ENCODE measurements at places on chromosomes 16 and 17.
A peak's percentile ranks its signal among the peaks of the same experiment; 100 is the strongest.

DNA sequence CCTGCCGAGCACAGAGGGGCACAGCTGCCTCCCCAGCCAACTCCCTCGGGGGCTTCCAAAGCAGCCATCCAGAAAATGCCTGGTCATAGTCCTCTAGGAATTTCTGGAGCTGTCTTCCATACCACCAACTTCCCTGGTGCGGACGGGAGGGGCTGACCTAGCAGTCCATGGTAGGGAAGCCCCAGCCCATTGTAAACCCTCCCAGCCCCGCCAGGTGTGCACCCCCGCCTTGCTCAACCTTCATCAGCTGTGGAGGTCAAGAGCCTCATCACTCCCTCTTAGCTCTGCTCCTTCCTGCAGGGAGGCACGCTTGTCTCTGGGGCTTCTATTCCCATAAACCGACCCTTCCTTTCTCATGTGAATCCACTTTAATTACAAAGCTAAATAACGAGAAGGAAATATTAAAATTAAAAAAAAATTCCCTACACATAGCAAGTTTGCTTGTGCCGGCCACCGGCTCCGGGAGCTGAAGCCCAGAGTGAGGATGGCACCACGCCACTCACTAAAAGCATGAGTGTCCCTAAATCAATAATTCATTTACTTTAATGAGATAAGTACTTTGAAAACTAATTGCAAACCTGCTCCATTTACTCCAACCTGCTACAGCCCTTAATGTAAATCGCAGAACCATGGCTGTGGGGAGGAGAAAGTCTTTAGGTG is 181.4 kb downstream of the ENGASE start:
- H3K4me1 ChIP-seq = no peaks in the 10 kb centered on the region
- no peak overlapping the region for H3K4me3 ChIP-seq
- H3K27ac ChIP-seq = no peak overlapping the region
- peaks cover 65% of the 10 kb centered on the region for H3K27me3 ChIP-seq

DNA sequence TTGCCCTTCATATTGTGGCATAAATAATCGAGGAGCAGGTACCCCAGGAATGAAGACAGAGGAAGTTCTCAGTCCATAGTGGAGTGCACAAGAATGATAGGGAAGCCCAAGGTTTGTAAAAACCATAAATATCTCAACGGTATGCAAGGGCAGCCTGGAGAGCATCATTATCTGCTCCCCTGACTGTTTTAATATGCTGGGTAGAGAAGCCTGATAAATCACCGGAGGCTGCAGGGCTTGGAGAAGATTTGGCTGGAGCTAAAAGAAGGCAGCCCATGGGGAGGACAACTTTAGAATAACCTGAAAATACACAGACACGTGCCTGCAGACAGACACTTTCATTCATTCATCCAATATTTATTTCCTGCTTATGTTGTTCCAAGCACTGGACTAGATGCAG is 205.2 kb upstream of the RPL38 start:
- DNase-seq = no peak
- H3K27me3 ChIP-seq = peaks cover 22% of the 10 kb centered on the region
- no peaks in the 10 kb centered on the region for H3K4me1 ChIP-seq
- H3K4me3 ChIP-seq = no peak overlapping the region

DNA sequence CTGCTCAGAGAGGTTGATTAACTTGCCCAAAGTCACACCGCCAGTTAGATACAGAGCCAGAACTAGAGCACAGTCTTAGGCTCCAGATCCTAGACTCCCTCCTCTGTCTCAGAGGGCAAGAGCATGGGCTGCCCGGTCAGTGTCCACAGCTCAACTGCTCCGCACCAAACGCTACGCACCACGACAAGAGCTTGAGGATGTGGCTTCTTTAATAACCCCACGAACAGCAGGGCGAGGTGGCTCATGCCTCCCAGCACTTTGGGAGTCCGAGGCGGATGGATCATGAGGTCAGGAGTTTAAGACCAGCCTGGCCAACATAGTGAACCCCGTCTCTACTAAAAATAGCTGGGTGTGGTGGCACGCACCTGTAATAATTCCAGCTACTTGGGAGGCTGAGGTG is 21.4 kb downstream of the FA2H start:
- no peaks in the 10 kb centered on the region for H3K36me3 ChIP-seq
- H3K4me1 ChIP-seq = no peaks in the 10 kb centered on the region
- H3K27me3 ChIP-seq = peaks cover 29% of the 10 kb centered on the region
- no peak overlapping the region for H3K27ac ChIP-seq
- H3K4me3 ChIP-seq = no peak overlapping the region

GRCh38 chr17:76543826-76544545 is 4.1 kb downstream of the PRCD start:
- no peak overlapping the region for H3K4me3 ChIP-seq
- no peak overlapping the region for H3K27ac ChIP-seq
- H3K4me1 ChIP-seq = peaks cover 19% of the 10 kb centered on the region
- no peaks in the 10 kb centered on the region for H3K27me3 ChIP-seq

DNA sequence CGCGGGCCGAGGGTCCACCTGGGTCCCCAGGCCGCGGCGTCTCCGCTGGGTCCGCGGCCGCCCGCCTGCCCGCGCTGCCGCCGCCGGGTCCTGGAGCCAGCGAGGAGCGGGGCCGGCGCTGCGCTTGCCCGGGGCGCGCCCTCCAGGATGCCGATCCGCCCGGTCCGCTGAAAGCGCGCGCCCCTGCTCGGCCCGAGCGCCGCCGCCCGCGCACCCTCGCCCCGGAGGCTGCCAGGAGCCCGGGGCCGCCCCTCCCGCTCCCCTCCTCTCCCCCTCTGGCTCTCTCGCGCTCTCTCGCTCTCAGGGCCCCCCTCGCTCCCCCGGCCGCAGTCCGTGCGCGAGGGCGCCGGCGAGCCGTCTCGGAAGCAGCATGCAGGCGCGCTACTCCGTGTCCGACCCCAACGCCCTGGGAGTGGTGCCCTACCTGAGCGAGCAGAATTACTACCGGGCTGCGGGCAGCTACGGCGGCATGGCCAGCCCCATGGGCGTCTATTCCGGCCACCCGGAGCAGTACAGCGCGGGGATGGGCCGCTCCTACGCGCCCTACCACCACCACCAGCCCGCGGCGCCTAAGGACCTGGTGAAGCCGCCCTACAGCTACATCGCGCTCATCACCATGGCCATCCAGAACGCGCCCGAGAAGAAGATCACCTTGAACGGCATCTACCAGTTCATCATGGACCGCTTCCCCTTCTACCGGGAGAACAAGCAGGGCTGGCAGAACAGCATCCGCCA is 504 bp downstream of the FOXC2 start:
- peaks cover 47% of the 10 kb centered on the region for H3K4me1 ChIP-seq
- peak; percentile 94 for DNase-seq
- H3K27ac ChIP-seq = peak overlapping the region; percentile 93
- H3K27me3 ChIP-seq = no peaks in the 10 kb centered on the region

- no peak overlapping the region for H3K27ac ChIP-seq
- peaks cover 14% of the 10 kb centered on the region for H3K4me1 ChIP-seq
These were observed 75.8 kb downstream of the WWOX start for GRCh38 chr16:78175287-78175686.

DNA sequence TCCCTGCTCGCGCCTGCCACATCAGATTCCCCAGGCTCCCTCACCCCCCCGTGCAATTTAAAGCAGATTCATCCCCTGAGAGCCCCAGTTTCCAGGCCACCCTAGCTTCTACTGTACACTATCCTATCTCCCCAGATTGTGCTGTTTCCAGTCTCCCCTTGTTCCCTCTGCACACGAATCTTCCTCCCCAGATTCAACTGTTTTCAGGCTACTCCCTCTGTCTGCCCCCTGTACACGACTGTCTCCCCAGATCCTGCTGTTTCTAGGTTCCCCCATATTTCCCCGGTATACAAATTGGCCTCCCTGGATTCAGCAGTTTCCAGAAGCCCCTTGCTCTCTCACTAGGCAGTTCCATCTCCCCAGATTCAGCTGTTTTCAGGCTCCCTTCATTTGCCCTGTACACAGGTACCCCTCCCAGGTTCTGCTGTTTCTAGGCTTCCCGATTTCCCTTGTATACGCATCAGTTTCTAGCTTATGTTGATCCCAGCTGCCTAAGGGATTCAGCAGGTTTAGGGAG is 22.9 kb downstream of the COPZ2 start:
- H3K27me3 ChIP-seq = peaks cover 6% of the 10 kb centered on the region
- peaks cover 19% of the 10 kb centered on the region for H3K4me1 ChIP-seq
- no peak overlapping the region for H3K4me3 ChIP-seq

DNA sequence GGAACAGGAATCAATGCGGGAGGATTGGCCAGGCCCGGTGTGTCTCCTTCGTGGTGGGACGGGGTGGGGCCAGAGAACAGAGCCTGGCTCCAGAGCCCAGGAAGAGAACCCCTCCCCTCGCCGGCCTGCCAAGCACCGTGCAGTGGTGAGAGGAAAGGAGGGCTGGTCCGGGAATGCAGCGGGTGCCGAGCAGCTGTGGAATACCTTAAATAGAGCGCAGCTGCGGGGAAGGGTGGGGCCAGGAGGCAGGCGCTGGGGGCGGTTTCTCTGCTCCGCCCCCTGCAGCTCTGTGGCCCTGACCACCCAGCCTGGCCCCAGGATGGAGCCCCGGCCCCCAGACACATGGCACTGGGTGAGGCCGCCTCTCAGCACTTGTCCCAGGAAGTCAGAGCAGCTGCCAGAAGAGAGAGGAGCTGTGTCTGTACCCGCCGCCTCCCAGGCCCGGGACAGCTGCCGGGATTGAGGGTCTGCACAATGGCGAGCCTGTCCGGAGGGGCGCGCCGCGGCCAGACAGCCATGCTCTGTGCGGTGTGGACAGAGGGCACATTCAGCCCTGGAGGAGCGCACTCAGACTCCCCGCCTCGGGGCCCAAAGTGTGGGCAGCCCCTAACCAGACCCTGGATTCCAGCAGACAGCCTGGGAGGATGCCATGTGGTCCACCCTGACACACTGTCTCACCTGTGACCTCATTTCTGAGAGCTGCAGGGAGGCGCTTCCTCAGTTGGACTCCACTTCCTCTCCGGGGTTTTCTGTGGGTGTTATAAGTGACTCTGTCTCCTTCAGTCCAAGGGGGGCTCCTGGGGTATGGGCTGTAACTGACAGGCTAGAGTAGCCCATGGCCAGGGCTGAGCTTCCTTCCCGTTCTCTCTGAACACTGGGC is 268.8 kb downstream of the SEC14L1 start:
- no peaks in the 10 kb centered on the region for H3K27me3 ChIP-seq
- DNase-seq = no peak

Measured in chondrocyte (in vitro differentiated cells).